ENCODE measurements at places on chromosomes 7 and 10. TPM values are rescaled to one million over a fixed set of nuclear protein-coding genes. Genes with fewer than 3 reads are reported as not detected.

DNA sequence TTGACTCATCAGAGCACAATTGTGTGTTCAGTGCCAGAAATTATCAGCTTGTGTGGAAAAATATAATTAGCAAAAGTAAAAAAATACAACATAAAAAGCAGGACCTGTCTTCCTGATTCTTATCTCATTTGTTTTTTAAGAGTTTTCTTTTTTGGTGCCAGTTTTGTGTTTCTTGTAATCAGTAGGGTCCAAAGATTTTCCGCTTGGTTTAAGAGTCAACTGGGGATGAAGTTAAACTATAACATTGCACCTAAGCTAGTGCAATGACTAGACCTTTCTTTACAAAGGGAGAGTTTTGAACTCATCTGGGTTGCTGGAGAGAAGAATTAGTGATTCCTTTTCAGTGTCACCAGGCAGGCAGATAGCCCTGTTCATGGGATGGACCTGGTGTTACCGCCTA lies 113.4 kb downstream of the PLPP4 start:
- peaks cover 9% of the 10 kb centered on the region for H3K4me1 ChIP-seq
- DNase-seq, result no peak
- H3K27me3 ChIP-seq, result no peaks in the 10 kb centered on the region
- no peak overlapping the region for H3K27ac ChIP-seq
- no peaks in the 10 kb centered on the region for H3K36me3 ChIP-seq
- H3K4me3 ChIP-seq, result no peak overlapping the region

GRCh38 chr7:81013083-81013817 lies 94.4 kb upstream of the SEMA3C start:
- no peak overlapping the region for H3K4me3 ChIP-seq
- H3K36me3 ChIP-seq, result 0 out of 2 replicates have a peak, but pooled peaks cover 4% of the 10 kb centered on the region
- DNase-seq, result peak; percentile 11
- H3K27me3 ChIP-seq, result no peaks in the 10 kb centered on the region

DNA sequence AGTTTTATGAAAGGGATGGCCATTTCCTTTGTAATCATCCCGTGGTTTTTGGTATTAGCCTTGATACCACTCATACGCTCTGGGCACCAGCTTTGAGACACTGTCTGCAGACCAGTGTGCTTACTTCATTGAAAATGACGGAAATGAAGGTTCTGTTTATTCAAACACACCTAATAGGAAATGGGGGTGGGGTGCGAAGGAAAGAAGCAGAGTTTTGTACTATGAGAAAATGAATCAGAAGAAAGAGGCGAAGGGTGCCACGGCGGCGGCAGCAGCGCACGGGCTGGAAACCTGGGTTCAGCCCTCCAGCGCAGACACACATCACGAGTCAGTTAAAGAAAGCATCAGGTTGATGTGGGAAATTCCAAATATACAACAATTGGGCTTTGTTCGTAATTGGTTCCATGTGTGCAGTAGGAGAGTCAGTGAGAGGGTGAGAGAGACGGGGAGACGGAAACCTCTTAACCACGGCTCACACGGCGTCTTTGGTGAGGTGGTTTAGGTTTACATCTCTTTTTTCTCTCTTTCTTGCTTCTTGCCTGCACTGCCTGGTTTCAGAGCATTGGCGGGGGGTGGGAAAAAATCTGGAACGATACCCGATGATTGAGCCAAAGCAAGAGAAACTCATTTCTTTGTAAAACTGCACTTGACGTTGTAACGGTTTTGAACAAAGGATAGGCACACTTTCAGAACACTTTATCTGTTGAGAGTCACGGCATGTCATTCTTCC lies 321.2 kb downstream of the FRMD4A start:
- H3K4me3 ChIP-seq, result peak overlapping the region; percentile 89
- DNase-seq, result peak; percentile 60
- H3K27ac ChIP-seq, result peak overlapping the region; percentile 96
- H3K27me3 ChIP-seq, result peaks cover 4% of the 10 kb centered on the region
- peaks cover 64% of the 10 kb centered on the region for H3K4me1 ChIP-seq

DNA sequence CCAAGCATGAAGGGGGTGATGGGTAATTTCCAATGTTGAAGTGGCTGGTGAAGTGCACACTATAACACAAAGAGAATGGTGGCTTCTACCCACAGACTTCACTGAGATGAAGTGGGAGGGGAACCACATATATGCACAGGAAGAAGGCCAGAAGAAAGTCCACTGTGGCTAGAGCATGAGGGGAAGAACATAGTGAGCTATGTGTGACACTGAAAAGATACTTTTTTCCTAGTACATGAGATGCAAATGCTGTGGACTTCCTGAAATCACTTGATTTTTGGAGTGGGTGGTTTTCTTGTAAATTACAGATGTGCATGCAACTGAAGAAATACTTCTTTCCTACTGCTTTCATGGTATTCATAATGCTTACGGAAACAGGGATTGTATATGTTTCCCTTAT lies 115.6 kb upstream of the PHYHIPL start:
- DNase-seq, result no peak
- H3K36me3 ChIP-seq, result no peaks in the 10 kb centered on the region
- H3K27me3 ChIP-seq, result peaks cover 6% of the 10 kb centered on the region
- no peaks in the 10 kb centered on the region for H3K4me1 ChIP-seq
- no peak overlapping the region for H3K4me3 ChIP-seq

Gene HOXA4
- 0.75 TPM for total RNA-seq

DNA sequence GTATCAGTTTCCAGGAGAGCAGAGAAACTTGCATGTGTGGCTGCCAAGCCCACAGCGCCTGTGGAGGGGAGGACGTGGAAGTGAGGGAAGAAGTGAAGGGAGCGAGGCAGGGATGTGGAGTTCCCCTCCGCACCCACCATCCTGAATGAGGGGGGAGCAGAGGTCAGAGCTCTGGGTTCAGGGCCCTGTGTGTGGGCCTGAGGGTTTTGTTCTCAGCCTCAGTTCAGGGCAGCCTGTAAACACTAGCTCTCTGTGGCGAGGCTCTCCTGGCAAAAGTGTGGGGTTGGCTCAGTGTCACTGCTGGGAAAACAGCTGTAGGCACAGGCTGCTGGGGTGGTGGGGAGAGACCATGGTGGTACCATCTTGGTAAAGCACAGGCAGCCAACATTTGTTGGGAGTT lies 108.4 kb downstream of the C10orf105 start:
- peaks cover 23% of the 10 kb centered on the region for H3K27me3 ChIP-seq
- no peak for DNase-seq
- H3K36me3 ChIP-seq, result no peaks in the 10 kb centered on the region
- no peak overlapping the region for H3K27ac ChIP-seq
- peaks cover 8% of the 10 kb centered on the region for H3K4me1 ChIP-seq
- no peak overlapping the region for H3K4me3 ChIP-seq

DNA sequence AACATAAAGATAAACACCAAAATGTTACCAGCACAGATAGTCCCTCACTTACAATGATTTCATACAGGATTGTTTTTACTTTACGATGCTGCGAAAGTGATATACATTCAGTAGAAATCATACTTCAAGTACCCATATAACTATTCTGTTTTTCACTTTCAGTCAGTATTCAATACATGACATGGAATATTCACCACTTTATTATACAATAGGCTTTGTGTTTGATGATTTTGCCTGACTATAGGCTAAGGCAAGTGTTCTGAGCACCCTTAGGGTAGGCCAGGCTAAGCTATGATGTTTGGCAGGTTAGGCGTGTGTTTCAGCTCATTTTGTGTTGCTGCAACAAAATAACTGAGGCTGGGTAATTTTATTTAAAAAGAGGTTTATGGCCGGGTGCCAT lies 155.0 kb downstream of the RTKN2 start:
- no peaks in the 10 kb centered on the region for H3K36me3 ChIP-seq
- DNase-seq, result no peak
- H3K4me1 ChIP-seq, result peaks cover 33% of the 10 kb centered on the region
- H3K27ac ChIP-seq, result no peak overlapping the region

Gene GPR158
- total RNA-seq, result not detected
